ENCODE measurements at places on chromosomes 12 and 14.

DNA sequence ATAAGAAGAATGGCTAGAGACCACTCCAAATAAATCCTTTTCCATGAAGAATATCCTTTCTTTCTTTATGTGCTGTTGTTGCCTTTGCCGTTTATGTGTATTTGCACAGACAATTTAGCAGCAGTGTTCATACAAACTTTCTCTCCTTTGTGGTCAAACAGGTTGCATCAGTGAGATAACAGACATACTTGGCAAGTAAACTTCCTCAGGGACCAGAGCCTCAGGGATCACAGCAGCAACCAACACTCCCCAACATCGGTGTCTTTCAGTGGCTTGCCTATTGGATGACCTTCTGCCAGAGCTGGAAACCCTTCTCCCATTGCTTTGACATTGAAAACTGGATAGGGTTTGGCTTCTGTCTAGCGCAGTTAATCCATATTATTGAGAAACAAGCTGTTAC is 252.2 kb downstream of the BTG1 start:
- DNase-seq: no peak

GRCh38 chr14:55426891-55427290 is 13.5 kb downstream of the TBPL2 start:
- DNase-seq: no peak

DNA sequence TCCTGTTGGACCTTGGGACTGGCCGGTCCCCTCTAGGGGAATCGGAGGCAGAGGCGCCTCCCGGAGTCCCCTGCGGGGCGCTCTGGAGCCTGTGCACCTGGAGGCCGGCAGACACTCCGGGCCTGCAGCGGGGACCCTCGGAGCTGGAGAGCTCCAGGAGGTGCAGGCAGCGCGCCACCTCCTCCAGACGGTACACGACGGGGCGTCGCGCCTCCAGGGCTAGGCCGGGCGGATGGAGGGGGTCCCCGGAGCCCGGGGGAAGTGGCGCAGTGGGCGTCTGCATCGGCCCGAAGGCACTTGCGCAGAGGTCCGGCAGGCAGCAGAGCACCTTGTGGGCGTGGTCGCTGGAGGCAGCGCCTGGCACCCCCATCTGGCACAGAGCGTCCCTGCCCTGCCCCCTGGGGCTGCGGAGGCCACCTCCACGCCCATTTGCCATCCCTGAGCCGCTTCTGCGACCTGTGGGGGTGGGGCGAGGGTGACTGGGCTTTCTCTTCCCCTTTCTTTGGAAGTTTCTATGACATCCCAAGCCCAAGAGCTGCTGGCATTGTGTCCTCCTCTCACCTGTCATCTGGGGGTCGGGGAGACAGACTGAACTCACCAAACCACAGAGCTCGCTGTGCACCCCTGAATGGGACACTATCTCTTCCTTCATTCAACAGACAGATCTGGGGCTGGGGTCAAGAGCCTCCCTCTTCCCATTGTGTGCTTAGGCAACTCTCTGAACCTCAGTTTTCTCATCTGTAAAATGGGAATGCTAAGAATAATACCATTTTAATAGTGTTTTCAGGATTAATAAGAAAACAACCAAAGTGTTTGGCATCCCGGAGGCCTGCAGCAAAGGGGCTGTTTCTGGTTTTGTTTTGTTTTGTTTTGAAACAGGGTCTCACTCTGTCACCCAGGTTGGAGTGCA is 37.5 kb upstream of the CORO1C start:
- DNase-seq: peak; percentile 34

DNA sequence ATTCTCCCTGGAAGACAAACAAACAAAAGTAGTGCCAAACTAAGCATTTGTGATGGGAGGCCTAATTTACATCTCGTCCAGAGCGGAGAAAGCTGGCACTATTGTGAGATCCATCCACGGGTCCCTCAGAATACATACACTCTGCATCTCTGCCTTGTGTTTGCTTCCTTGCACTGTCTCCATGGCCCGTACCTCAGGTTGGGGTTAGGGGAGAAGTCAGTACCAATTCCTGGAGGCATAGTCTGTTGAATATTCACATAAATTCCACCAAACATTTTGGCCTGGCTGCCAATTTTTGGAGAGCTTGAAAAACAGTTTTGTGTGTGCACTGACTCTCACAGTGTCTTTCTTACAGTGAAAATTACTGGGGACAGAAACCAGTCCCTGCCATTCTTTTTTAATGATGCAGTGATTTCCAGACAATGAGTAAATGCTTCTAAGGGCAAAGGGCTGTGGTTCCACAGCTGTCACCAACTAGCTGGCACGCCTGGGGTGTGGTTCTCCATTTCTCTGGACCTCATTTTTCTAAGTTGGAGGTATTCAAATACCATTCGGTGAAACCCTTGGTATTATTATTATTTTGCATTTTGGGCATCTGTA is 119.7 kb upstream of the HIF1A start:
- no peak for DNase-seq

DNA sequence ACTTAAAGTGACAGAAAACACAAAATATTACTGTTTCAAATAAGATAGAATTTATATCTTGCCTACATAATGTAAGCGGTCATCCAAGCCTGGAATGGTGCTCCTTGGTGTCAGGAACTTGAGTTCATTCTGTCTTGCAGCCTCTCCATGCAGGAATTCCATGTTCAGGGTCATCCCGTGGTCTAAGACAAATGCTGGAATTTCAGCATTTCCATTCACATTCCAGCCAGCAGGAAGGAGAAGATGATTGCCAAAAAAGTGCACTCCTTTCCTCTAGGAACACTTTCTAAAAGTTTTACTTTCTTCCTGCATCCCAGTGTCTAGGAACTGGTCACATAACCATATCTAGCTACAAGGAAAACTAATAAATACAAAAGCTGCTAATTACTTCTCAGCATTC is 106.3 kb downstream of the PTPRO start:
- DNase-seq: no peak

DNA sequence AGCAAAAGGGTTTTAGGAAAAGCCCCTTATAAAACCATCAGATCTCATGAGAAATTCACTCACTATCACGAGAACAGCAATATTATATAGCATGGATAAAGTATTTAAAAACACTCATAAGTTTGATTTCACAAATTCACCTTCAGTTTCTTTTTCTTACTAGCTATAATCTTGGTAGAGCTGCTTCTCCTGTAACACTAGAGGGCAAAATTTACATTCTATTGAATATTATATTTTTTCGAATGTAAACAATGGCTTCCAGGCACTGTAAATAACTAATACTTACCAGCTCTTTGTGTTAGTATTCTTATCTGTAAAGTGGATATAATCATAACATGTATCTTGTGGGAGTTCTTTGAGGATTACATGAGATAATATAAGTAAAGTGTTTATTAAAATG is 259.6 kb downstream of the CCER1 start:
- no peak for DNase-seq

DNA sequence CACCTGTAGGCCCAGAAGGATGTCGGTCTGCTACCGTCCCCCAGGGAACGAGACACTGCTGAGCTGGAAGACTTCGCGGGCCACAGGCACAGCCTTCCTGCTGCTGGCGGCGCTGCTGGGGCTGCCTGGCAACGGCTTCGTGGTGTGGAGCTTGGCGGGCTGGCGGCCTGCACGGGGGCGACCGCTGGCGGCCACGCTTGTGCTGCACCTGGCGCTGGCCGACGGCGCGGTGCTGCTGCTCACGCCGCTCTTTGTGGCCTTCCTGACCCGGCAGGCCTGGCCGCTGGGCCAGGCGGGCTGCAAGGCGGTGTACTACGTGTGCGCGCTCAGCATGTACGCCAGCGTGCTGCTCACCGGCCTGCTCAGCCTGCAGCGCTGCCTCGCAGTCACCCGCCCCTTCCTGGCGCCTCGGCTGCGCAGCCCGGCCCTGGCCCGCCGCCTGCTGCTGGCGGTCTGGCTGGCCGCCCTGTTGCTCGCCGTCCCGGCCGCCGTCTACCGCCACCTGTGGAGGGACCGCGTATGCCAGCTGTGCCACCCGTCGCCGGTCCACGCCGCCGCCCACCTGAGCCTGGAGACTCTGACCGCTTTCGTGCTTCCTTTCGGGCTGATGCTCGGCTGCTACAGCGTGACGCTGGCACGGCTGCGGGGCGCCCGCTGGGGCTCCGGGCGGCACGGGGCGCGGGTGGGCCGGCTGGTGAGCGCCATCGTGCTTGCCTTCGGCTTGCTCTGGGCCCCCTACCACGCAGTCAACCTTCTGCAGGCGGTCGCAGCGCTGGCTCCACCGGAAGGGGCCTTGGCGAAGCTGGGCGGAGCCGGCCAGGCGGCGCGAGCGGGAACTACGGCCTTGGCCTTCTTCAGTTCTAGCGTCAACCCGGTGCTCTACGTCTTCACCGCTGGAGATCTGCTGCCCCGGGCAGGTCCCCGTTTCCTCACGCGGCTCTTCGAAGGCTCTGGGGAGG is at the start of gene LTB4R:
LTB4R (plus strand) TSS at position 857 of the 959 bp plus-strand sequence. CDS start 4,150 bp downstream, outside the sequence.
- DNase-seq: peak; percentile 90

DNA sequence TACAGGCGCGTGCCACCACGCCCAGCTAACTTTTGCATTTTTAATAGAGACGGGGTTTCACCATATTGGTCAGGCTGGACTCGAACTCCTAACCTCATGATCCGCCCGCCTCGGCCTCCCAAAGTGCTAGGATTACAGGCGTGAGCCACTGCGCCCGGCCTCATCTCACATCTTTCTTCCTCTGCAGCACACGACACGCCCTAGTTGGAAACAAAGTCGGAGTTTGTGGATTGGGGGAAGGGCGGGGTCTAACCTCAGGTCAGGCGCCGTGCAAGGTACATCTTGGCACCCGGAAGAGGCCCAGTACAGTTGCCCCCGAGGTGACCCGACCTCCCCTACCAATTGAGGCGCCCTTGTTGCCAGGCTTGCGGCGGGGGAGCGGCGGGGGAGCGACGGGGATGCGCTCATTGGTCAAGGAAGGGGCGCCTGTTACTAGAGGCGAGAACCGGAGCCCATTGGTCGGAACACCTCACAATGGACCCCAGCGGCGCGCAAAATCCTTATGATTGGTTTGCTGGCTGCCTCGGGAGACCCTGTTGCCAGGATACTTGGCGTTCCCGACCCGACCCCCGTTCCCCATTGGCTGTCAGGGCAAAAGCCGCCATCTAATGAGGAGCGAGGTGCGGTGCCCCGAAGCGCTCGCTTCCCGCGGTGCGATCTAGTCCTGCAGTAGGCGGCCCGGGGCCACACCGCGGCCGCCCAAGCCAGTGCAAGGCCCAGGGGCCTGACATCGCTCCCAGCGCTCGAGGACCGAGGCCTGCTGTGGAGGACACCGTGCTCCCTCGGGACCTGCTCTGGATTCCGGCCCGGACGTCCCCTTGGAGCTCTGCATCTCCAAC is at the start of gene REC8:
REC8 (plus strand) TSS at position 659 of the 839 bp plus-strand sequence. CDS start 473 bp downstream, outside the sequence.
- peak; percentile 99 for DNase-seq

DNA sequence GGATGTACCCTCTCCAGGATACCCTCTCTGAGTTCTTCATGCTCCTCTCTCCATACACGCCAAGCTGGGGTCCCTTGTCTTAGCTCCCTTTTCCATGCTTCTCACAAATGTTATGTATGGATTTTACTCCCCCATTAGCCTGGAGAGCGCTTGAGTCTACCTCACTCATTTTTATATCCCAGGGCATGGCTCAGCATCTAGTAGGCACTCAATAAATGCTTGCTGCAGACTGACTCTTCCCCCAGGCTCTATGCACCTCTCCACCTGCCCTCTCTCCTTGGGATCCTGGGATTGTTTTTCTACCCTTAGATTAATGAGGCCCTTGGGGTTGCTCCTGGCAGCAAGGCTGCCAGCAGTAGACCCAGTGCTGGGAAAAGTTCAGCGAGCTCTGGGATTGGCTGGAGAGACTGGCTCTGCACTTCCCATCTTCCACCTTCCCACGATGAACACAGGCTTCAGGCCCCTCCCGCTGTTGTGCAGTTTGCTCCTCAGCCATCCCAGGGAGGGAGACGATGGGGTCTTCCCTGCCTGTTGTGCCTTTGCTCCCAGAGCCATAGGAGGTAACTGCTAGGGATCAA is 2.2 kb downstream of the NRIP2 start:
- DNase-seq: no peak

DNA sequence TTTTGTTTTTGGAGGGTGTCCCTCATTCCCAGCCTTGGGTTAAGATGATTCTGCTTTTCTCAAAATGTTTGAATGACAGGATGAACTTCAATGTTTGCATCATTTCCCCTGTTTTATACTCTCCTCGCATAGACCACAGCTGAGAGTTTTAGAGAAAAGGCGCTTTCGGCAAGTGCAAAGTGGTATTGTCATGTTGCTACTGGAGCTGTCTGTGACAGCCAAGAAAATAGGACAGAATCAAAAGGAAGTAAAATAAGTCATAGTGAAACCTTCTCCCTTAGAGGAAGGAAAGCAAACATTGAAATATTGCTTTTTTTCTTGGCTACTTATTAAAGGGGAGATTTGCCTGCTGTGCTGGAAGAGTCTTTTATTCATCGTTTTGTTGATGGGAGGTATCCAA is 33.5 kb upstream of the ARHGAP5 start:
- DNase-seq: no peak

- no peak for DNase-seq
Observed at GRCh38 chr12:48993787-48994186, 5.4 kb downstream of the DDN start.

- DNase-seq: peak; percentile 61
Observed at GRCh38 chr14:76456200-76456599, 80.3 kb downstream of the ESRRB start.

- DNase-seq: no peak
Observed at GRCh38 chr14:98622208-98623051, 649.6 kb downstream of the BCL11B start.

DNA sequence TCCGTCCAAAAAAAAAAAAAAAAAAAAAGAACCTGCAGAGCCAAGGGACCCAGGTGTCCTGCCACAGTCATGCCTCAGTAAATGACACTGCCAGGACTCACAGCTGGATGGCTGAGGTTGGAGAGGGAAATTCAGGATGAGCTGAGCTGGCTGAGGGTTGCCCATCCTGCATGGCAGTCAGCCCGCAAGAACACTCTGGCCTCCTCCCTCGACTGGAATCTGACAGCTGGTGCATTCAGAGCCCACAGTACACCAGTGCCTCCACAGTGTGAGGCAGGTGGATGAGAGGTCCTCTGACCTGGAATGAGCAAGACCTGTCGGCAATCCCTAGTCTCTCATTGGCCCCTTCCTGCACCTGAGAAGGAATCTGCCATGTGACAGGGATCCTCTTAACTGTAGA is 74.4 kb upstream of the GPR68 start:
- DNase-seq: no peak

DNA sequence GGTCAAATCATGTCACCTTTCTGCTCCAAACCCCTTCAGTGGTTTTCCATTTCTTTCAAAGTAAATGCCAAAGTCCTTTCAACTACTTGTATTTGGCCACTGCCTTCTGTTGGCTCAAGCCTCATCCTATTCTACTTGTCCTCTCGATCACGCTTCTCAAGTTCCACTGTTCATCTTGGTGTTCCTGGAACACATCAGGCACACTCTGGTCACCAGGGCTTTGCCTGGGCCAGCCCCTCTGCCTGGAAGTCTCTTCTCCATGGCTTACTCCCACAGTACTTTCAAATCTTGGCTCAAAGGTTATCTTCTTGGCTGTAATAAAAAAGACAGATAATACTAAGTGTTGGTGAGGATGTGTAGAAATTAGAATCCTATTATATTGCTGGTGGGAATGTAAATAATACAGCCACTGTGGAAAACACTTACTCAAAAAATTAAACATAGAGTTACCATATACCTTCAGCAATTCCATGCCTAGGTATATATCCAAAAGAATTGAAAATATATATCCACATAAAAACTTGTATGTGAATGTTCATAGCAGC is 17.3 kb upstream of the PPFIBP1 start:
- no peak for DNase-seq

- peak; percentile 86 for DNase-seq
Observed at GRCh38 chr12:104215638-104216297, at the start of gene TXNRD1. TSS of gene TXNRD1 (plus strand) at chr12:104215779. CDS start at chr12:104215803, 24 bp downstream.

GRCh38 chr14:20652996-20653975 is 11.8 kb upstream of the OR6S1 start:
- DNase-seq: peak; percentile 62

Data from eye (tissue), 1 donor.